Choroid plexus epithelial cell (primary cell): ENCODE measurements at places on chromosomes 7 and 10.

- peak; percentile 9 for DNase-seq
These were observed 60.5 kb upstream of the ZNRF2 start for GRCh38 chr7:30223896-30224295.

DNA sequence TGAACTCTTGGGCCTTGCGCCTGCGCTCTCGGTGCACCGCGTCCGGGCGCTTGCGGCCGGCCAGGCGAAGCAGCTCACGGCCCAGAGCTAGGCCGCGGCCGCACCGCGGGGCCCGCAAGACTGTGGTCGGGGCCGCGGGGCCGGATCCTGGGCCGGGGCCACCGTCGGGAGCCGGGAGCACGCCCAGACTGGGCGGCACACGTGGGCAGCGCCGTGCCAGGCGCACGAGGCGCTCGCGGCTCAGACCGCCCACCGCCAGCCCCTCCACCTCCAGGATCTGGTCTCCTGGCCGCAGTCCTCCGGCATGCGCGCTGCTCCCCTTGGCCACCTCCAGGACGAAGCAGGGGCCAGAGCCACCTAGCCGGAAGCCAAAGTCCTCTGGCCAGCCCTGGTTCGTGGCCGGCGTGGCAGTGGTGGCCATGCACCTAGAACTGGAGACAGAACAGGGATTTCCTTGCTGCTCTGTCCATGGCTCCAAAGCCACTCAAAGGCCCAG, at the start of gene GRID2IP:
TSS of gene GRID2IP (minus strand) at position 446 of the 496 bp plus-strand sequence. CDS start at position 421, 25 bp downstream.
- DNase-seq, result no peak

GRCh38 chr7:64515330-64515729, 47.5 kb downstream of the ZNF680 start:
- DNase-seq, result peak; percentile 53

GRCh38 chr10:51547941-51548340, 151.5 kb downstream of the CSTF2T start:
- no peak for DNase-seq

DNA sequence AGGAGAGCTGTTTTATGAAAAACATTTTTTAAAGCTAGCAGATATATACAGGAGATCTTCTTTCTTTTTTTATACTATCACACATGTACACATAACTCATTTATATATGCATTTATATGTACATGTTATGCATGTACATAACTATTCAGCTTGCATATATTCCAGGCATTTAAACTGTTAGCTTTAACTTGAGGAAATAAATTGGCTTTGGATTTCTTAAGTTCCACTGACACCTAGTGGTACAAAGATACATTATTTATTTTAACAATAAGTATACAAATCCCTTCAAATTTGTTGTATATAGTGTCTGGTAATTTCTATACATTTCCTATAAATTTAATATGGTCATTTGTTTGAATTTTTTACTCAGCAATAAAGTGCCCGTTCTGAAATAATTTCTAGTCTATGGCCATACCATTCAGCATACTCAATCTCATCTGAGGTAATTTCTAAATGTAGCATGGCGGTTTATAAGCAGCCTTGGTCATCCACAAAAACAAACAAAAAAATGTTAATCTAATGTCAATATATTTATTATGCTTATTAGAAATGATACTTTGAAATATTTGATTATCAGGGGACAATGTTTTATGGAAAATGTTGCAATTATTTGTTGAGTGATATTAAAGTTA, 11.6 kb downstream of the ZDHHC6 start:
- DNase-seq, result peak; percentile 73

GRCh38 chr7:126001349-126001748, 1071.7 kb upstream of the POT1 start:
- no peak for DNase-seq

- DNase-seq, result no peak
These were observed 33.3 kb downstream of the CTBP2 start for GRCh38 chr10:125127110-125127509.

DNA sequence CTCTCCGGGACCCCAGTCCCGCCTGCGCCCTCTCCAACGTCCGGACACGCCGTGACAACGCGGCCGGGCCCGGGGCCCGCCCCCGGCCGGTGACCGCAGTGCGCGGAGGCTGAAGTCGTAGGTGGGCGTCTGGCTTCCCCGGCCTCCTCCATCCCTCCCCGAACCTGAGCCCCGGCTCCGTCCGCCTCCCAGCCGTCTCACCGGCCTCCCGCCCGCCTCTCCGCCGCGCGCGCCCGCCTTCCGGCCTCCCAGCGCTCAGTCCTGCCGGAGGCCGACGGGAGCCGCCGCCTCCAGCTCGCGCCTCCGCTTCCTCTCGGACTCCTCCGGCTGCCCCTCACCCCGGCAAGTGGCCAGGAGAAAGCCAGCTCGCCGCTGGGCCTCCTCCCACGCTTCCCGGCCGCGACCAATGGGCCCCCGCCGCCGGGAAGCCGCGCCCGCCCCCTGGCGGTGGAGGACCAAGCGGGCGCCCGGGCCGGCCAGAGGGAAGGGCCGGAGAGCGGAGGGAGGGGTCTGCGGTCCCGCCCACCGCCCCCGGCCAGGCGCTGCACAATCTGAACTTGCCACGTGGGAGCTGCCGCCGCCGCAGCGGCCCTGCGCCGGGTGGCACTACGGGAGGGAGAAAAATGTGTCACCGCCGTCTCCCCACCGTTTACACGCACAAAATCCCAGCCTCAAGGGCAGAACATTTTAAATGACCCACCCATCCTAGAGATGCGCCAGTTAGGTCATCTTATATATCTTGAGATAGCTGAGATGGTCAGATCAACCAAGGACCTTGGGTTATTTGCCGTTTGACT, at the start of gene FAM3C:
TSS of gene FAM3C (minus strand) at position 348 of the 797 bp plus-strand sequence. CDS start 13,339 bp downstream, outside the sequence.
- DNase-seq, result peak; percentile 94

DNA sequence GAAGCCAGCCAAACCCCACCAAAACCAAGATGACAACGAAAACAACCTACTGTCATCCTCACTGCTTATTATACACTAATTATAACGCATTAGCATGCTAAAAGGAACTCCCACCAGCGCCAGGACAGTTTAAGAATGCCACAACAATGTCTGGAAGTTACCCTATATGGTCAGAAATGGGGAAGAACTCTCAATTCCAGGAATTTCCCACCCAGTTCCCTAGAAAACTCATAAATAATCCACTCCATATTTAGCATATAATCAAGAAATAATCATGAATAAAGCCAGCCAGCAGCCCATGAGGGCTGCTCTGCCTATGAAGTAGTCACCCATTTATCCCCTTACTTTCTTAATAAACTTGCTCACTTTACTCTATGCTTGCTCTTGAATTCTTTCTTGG, 20.8 kb downstream of the MICU1 start:
- DNase-seq, result no peak

DNA sequence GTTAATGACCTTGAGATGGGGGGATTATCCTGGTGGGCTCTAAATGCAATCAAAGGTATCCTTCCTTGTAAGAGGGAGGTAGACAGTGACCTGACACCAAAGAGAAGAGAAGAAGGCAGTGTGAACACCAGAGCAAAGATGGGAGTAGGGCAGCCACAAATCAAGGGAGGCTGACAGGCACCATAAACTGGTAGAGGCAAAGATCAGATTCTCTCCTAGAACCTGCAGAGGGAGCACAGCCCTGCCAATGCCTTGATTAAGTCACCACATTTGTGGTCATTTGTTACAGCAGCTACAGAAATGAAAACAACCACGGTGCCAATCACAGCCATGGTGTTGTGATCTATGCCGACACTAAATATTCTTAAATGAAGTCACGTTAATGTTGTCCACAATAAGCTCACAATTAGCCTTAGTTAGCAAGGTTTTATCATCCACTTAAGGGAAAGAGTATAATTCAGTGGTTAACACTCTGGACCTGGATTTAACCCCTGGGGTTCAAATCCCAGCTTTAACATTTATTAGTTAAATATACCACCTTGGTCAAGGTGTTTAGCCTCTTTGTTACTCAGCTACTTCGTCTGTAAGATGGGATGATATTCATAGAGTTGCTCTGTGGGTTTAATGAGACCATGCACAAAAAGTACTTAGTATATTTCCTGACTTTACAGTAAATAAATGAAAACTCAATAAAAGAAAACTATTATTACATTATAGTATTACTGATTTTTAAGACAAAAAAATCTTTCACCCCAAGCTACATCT, 70.8 kb downstream of the SGMS1 start:
- DNase-seq, result peak; percentile 50

GRCh38 chr7:149414745-149415390, 46.0 kb downstream of the ZNF777 start:
- peak; percentile 82 for DNase-seq

DNA sequence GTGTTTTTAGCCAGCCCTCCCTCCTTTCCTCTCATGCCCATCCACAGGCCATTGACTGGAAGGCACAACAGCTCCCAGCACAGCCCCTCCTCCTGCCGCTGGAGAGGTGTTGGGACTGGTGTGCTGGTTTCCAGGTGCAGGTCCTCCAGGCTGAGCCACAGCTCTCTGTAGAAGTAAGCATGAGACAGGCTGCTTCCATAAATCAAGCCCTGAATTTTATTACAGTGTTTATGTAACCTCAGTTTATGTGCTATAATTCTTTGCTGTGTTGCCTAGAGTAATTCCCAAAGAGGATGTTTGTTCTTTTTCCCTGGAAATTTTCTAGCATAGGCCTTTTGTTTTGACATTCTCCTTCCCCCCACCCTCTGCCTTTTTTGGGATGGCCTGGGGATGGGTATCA, 445.8 kb downstream of the AUTS2 start:
- no peak for DNase-seq

- DNase-seq, result no peak
These were observed 688 bp upstream of the FOXL3 start for GRCh38 chr7:289209-289755.

- peak; percentile 52 for DNase-seq
These were observed 49.0 kb upstream of the LYZL1 start for GRCh38 chr10:29239569-29240472.
